ENCODE measurements at places on chromosomes 5 and 9.

GRCh38 chr5:134583766-134584165 is 48.9 kb downstream of the SAR1B start:
- no peak for DNase-seq

GRCh38 chr9:124946167-124946566 is 5.3 kb upstream of the GOLGA1 start:
- no peak for DNase-seq

- DNase-seq, result no peak
Measured at GRCh38 chr5:142317173-142317572, 7.6 kb downstream of the SPRY4 start.

GRCh38 chr9:94157050-94157801 is 73.0 kb downstream of the PTPDC1 start:
- no peak for DNase-seq

All from stimulated activated CD8-positive, alpha-beta memory T cell treated with anti-CD3 and anti-CD28 coated beads, Interleukin-2, amount 100 ng/mL, for 1 hour (primary cell).